Activated naive CD4-positive, alpha-beta T cell treated with anti-CD3 and anti-CD28 coated beads, Interleukin-2, amount 50 U/mL, for 72 hours (primary cell): ENCODE measurements at places on chromosomes 3 and 15. TPM values are rescaled to one million over a fixed set of nuclear protein-coding genes. Genes with fewer than 3 reads are reported as not detected.

Gene ZPLD1
- not detected for total RNA-seq

Gene GRM2
- total RNA-seq: 0.54 TPM

GRCh38 chr3:188286087-188286513 lies 132.1 kb downstream of the LPP start:
- DNase-seq: no peak

DNA sequence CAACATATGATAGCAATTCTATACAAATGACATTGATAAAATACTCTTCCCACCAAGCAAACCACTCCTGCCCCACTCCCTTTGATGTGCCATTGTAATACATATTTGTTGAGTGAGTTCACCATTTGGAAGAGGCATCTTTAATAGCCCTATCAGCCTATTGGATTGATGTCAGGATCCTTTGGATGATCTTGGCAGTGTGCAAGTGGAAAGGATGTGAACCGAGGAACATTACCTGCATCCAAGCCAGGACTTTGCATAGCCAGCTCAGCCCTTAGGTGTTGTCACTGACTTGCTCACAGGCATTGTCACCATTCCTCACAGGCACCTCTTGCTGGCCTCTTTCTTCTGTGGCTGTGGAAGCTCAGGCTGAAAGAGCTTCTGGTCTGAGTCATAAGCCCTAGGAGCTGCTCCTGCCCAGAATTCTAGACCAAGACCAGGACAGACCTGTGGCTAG lies 16.5 kb upstream of the TIMP4 start:
- no peak for DNase-seq

GRCh38 chr3:106768941-106769480 lies 608.2 kb upstream of the CCDC54 start:
- DNase-seq: no peak

- no peak for DNase-seq
These were observed 211.8 kb downstream of the CTNNB1 start for GRCh38 chr3:41411065-41411464.

GRCh38 chr15:61682891-61683735 lies 377.1 kb downstream of the VPS13C start:
- no peak for DNase-seq

Gene DCBLD2
- 3.2 TPM for total RNA-seq

DNA sequence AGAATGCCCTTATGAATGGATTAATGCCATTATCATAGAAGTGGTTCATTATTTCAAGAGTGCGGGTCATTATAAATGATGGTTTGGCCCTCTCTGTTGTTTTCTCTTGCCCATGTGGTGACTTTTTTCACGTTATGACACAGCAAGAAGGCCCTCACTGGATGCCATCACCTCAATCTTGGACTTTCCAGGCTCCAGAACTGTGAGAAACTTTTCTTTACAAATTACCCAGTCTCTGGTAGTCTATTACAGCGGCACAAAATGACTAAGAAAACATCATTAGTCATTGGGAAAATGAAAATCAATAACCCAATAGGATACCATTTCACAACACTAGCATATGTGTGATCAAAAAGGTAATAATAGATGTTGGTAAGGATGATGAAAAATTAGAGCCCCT lies 119.0 kb upstream of the LPP start:
- DNase-seq: no peak

GRCh38 chr3:39388741-39389248 lies 5.6 kb downstream of the SLC25A38 start:
- DNase-seq: no peak
